ENCODE measurements at places on chromosomes 1 and 21. TPM values are rescaled to one million over a fixed set of nuclear protein-coding genes. Genes with fewer than 3 reads are reported as not detected.

GBP6 gene
- not detected for total RNA-seq

APH1A gene
- 130 TPM for total RNA-seq

ETV3L gene
- not detected for total RNA-seq

LRRC3 gene
- not detected for total RNA-seq

FNDC5 gene
- not detected for total RNA-seq

DNA sequence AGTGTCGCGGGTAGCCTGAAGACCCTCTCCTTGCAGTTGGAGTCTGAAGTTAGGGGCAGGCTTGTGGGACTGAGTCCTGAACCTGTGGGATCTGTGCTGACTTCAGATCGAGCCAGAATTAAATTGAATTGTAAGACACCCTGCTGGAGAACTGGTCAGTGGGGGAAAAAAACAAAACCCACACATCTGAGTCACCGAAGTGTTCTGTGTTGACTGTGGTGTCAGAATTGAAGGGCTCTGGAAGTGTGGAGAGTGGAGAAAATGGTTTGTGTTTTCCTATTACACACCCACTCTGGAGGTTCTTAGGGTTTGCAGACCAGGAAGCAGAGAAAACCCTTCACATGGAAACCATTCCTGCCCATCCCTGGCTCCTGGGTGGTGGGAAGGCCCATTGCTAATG lies 209.5 kb upstream of the GALNT2 start:
- no peak for DNase-seq

- DNase-seq, result no peak
Observed at GRCh38 chr1:53476579-53476978, 17.4 kb downstream of the DMRTB1 start.

- no peak for DNase-seq
Observed at GRCh38 chr21:33149181-33149580, 79.2 kb downstream of the OLIG1 start.

DNA sequence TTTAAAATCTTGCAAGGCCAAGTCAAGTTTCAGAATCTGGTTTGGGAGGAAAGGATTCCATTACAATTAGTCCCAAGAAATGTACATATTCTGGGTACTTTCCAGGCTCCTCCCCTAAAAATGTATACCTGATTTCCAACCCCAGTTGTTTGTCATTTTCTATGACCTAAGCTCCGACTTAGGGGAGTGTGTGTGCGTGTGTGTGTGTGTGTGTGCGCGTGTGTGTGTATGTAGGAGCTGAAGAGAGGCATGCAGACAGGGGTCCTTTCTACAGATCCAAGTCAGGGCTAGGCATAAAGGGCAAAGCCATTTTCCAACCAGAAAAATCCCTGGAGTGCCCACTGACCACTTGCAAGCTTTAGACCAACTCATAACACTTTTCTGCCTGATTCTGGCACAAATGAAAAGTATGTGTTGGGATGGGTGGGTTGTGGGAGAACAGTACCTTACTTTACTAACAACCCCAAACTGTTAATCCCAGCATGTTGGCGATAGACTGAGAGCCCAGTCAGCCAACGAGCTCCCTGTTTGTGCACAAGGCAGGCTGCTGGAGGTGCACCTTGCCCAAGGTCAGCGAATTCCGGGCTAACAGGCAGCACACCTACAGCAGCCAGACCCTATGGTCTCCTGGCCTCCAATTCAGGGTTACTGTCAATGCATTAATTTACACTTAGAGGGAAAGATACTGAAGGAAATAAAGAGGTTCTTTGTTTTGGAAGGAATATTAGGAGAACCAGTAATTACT lies 1.7 kb downstream of the TRABD2B start:
- DNase-seq, result no peak

- no peak for DNase-seq
Observed at GRCh38 chr1:248225537-248225936, 5.7 kb upstream of the OR2M4 start.

- no peak for DNase-seq
Observed at GRCh38 chr1:230747890-230748800, 957 bp downstream of the CAPN9 start.

- DNase-seq, result no peak
Observed at GRCh38 chr1:25568834-25569596, 25.6 kb downstream of the LDLRAP1 start.

GRCh38 chr1:247924868-247925267 lies at the start of gene OR2AJ1:
Gene OR2AJ1, plus strand, starts transcription at chr1:247924889. Its CDS starts 8,880 bp downstream, at chr1:247933769.
- DNase-seq, result no peak

- DNase-seq, result no peak
Observed at GRCh38 chr1:2583871-2584351, 2.7 kb upstream of the PRXL2B start.

GRCh38 chr1:41240781-41241353 lies 1.2 kb downstream of the SCMH1 start:
- DNase-seq, result peak; percentile 76
